ENCODE measurements at places on chromosomes 1 and 21. TPM values are rescaled to one million over a fixed set of nuclear protein-coding genes. Genes with fewer than 3 reads are reported as not detected.

DNA sequence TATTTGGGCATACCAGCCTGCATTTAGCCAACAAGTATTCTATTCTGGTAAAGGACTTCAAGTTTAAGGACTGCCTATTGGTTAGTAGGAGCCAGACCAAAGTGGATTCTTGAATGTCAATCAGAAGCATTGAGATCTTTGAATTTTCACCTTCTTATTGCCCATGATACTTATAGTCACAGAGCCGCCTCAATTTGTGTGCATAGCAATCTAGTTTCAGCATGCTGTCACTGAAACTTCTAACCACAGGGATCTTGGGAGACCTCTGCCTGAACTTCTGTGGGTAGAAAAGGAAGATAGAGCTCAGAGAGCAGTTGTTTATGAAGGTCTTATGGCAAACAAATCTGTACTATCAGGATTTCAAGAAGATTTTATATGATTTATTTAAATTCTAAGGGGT is 501.4 kb upstream of the USP24 start:
- DNase-seq, result no peak

DNA sequence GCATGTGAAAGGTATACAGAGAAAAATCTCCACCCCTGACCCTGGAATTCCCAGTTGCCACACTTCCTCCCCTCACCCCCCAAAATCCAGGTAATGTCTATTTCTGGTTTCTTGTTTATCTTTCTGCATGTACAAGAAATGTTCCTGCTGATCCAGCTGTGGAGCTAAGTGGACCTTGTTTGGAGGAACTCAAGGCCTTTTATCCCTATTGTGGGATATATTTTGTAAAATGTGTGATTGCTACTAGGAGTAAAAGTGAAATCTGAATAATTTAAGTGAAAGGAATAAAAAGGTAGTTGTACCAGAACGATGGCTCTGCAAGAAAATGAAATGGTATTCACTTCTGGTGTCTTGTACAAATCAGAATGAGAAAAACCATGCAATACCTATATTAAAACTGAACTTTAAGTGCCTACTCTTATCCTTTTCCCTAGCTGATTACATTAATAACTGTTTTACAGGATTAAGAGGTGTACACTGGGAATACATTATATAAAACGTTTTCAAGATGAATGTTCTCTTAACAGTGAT is 3.0 kb downstream of the SPEN start:
- DNase-seq, result no peak

UBASH3A gene
- total RNA-seq, result not detected

INSRR gene
- total RNA-seq, result not detected

PRR9 gene
- total RNA-seq, result not detected

- DNase-seq, result no peak
Measured at GRCh38 chr1:155329980-155330598, 9.4 kb downstream of the RUSC1 start.

DNASE2B gene
- total RNA-seq, result not detected

GRCh38 chr1:64171797-64172281 is 31.6 kb upstream of the UBE2U start:
- peak; percentile 80 for DNase-seq

AKR1A1 gene
- 150 TPM for total RNA-seq

GRCh38 chr1:244783138-244783537 is 52.3 kb upstream of the COX20 start:
- DNase-seq, result no peak

GRCh38 chr1:205849619-205850355 is at the start of gene PM20D1:
TSS of gene PM20D1 (minus strand) at chr1:205850132. CDS start at chr1:205850072, 60 bp downstream.
- DNase-seq, result peak; percentile 43

TRABD2B gene
- total RNA-seq, result not detected

DNA sequence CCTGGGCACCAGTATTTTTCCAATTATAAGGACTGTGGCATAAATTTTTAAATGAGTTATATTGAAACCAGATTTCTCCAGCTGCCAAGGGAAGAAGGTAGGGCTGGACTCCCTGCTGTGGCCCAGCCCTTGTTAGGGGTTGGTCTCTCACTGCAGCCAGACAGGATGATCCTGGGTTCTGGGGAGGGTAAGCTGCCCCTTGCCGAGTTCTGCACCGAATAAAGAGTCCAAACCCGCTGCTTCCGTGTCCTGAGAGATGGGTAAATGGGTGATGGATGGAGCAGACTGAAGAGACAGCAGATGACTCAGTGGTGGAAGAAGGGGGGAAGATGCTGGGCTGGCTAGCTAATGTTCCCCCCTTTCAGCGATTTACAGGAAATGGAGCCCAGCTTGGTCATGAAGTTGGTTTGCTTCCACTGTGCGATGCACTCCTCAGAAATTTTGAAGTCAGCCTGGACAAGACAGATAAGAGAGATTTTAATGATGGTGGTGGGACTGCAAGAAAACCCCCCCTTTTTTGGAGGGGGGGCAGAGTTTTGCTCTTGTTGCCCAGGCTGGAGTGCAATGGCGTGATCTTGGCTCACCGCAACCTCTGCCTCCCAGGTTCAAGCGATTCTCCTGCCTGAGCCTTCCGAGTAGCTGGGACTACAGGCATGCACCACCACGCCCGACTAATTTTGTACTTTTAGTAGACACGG is 41.4 kb downstream of the YARS1 start:
- peak; percentile 70 for DNase-seq

S100A1 gene
- not detected for total RNA-seq

DNA sequence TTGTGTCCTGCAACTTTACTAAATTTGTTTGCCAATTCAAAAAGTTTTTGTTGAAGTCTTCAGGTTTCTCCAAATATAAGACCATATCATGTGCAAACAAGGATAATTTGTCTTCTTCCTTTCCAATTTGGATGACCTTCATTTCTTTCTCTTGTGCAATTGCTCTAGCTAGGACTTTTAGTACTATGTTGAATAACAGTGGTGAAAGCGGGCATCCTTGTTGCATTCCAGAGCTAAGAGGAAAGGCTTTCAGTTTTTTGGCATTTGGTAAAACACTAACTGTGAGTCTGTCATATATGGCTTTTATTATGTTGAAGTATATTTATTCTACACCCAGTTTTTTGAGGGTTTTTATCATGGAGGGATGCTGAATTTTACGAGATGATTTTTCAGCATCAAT is 630.0 kb upstream of the ADGRL2 start:
- DNase-seq, result no peak

DPT gene
- 0.69 TPM for total RNA-seq

DNA sequence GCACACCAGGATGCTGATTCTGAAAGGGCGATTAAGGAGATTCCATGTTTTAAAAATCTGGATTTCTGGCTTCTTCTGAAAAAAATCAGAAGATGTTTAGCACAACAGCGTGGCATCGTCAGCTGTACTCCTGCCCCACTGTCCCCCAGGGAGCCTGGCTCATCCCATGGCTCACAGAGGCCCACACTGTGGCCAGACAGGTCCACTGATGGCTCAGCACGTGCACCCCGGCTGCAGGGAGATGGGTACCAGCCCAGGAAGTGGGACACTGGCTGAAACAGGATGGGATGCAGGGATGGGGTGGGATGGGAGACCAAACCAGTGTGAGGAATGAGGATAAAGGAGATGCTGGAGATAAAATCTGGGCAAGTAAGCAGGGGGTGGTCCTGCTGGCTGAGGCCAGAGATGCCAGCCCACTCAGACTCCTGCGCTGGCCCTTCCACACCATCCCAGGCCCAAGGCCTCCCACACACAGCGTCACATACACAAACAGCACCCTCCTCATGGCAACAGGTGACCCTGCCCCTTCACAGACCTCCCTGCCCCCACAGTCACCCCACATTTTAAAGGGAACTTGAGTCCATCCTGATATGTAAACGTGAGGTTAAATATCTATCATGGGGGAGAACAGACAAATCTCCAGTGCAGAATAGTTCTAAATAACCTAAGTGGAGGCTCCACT is 23.9 kb upstream of the SAMD11 start:
- no peak for DNase-seq

- peak; percentile 65 for DNase-seq
Measured at GRCh38 chr1:169590932-169591331, 4.7 kb upstream of the F5 start.

DNA sequence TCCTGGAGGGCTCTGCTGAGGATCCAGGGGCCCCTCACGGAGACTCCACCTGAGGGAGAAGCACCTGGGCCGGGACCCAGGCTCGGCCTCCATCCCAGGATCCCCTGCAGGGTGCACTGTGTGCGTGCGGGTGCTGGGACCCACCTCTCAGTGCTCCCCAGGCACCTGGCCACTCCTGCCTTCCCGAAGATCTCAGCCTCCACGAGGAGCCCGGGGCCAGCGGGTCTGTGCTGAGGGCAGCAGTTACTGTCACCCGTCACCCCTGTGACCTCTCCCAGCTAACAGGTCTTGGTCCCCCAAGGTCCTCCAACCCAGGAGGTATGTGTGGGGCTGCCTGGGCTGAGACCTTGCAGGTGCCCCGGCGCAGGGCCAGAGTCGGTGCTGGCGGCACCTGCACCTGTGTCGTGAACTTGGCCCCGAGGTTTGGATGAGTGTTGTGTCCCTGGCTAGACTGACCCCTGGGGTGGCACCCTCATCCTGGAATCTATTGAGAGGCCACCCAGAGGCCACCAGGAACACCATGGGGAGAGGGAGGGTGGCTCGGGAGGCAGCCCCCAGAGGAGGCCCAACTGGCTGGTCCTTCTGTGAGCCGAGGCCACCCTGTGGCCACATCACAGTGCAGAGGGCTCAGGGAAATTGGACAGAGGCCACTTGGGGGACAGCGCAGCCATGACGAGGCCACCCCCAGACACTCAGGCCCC is 17.7 kb downstream of the MORN1 start:
- no peak for DNase-seq

GRCh38 chr1:209154912-209155311 is 428.6 kb upstream of the CAMK1G start:
- no peak for DNase-seq

GRCh38 chr1:152473887-152474537 is 36.6 kb upstream of the LCE5A start:
- DNase-seq, result peak; percentile 21

SRSF4 gene
- total RNA-seq, result 53.7 TPM

DNA sequence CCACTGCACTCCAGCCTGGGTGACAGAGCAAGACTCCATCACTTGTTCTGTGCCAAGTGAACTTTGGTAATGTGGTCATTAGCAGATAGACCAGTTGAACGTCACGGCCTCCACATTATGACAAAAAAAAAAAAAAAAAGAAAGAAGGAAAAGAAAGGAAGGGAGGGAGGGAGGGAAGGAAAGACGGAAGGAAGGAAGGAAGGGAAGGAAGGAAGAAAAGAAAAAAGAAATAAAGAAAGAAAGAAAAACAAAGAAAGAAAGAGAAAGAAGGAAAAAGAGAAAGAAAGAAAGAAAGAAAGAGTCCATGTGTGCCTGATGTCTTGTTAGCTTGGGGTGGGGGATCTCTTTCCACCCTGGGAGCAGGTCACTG is 45.3 kb downstream of the SIM2 start:
- DNase-seq, result no peak

DNA sequence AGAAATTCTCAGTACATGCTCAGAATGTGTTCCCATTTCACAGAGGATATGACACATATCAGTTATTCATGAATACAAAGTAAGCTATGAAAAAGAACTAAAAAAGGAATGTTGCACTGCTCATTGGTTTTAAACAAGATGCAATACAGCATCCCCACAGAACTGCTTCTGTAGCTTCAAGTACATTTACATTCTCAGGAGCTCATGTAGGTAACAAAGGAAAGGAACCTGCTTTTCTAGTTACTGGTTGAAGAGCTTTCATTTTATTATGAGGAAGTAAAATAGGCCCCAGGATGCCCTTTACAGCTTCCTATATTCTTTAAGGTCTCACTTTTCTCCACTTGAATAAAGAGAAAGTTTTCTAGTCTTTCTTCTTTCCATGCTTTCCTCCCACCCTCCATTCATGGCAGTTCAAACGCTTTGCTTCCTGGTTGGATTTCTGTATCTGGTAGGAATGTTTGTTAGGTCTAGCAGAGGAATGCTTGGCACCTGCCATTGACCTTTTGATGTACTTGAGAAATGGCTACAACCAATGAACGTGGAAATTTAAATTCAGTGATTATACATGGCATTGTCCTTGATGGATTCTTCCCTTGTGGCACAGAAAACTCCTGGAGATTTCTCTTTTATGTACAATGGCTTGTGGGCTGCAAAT is 27.1 kb upstream of the KCNK2 start:
- DNase-seq, result no peak

DNA sequence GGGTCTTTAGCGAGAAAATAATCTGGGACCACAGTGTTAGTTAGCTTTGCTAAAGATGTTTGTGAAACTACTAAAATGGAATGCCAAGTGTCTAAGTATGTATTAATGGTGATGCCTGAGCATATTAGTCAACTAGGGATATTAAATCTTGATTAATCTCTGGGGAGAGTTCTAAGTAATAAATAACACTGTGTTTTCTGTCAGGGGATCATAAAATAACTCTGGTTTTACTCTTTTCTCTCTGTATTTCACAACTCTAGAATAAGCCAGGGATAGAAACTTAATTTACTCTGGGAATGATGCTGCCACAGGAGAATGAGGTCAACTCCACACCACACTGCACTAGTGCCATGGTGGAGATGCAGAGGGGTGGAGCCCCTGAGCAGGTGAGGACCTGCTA is 399.2 kb downstream of the PTBP2 start:
- DNase-seq, result no peak

DNA sequence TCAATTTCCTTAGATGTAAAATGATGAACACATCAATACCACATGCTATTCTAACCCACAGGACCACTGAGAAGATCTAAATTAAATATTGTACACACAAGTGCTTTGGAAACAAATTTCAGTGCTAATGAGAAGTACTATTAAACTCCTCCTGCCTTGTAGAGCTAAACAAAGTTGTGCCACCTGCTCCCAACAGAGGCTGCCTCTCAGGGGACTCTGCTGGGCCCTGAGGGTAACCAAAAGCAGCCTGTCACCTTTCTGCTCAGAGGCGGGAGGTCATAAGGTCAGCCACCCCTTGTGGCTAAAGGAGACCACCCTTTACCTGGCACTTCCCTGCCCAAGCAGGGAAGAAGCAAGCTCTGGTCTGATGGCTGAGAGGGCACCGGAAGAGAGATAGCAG is 6.3 kb downstream of the SLC9A1 start:
- DNase-seq, result no peak

PLCH2 gene
- 0.06 TPM for total RNA-seq

- DNase-seq, result peak; percentile 85
Measured at GRCh38 chr1:221858818-221859611, 117.1 kb upstream of the DUSP10 start.

RAB7B gene
- 2.7 TPM for total RNA-seq

CNR2 gene
- not detected for total RNA-seq

DNA sequence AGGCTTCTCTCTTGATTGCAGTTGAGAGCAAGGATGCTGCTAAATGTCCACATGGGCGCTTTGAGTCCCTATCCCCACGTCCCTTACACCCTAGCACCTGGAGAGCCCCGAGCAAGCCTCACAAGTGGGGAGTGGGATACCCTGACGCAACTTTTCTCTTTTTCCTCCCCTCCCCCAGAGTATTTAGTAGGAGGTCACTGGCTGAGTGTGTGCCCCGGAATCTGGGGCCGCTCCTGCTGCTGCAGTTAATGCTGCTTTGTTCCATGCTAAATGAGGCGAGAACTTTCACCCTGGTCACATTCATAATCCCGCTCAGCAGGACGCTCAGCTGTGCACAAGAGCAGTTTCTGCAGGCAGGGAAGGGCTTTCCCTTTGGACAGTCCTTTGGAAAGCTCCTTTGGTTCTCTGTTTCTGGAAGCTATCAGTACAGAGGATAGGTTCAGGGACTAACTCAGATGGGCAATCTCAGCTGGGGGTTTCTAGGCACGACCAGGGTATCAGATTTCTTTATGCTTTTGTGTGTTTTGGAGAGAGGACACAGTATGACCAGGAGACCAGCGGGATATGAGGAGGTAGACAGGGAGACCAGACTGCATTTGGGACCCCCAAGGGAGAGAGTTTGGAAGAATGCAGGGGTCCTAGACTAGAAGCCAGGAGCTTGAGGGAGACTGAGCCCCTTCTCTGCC is 75.9 kb downstream of the NOS1AP start:
- peak; percentile 40 for DNase-seq

- peak; percentile 29 for DNase-seq
Measured at GRCh38 chr1:156767879-156768604, 707 bp downstream of the PRCC start.

Measured in Daoy (cell line).